ENCODE measurements at places on chromosomes 6 and 20.

- no peak for DNase-seq
Measured at GRCh38 chr6:151917531-151918329, 110.2 kb downstream of the ESR1 start.

DNA sequence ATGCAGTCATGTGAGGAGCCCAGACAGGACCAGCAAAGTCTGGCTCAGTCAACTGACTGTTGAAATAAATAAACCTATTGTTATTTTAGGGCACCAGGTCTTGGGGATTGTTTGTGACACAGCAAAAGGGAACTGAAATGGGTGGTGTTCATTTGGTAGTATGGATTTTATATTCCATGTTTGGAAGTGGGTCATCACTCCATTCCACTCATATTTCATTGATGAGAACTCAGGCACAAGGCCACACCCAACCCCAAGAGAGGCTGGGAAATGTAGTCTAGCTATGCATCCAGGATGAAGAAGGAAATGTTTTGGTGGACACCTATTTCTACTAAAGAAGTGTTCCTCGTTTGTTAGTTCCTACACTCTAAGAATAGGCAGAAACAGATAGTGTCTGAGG is 64.9 kb upstream of the BTBD3 start:
- DNase-seq, result no peak

- no peak for DNase-seq
Measured at GRCh38 chr20:6492271-6493055, 275.0 kb upstream of the BMP2 start.

DNA sequence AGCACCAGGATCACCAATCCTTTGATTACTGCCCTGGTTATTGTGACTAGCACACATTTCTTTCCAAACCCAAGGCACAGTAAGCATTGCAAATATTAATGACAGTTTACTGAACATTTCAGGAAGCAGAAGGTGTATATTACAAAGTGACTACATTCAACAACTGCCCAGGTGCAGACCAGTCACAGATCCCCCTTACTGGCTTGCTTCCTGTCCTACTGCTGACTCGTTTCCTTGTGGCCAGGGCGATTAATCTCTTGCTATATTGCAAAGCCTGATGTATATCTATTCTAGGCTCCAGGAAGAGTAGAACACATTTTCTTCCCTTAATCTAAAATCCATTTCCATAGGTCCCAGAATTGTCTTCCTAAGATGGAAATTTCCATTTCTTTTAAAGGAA is 77.2 kb upstream of the EPHA7 start:
- DNase-seq, result no peak

- no peak for DNase-seq
Measured at GRCh38 chr6:121399966-121400365, 35.5 kb upstream of the GJA1 start.

- no peak for DNase-seq
Measured at GRCh38 chr20:16537025-16537665, 36.1 kb downstream of the KIF16B start.

GRCh38 chr6:88493717-88494116 is 327.6 kb upstream of the CNR1 start:
- DNase-seq, result no peak

DNA sequence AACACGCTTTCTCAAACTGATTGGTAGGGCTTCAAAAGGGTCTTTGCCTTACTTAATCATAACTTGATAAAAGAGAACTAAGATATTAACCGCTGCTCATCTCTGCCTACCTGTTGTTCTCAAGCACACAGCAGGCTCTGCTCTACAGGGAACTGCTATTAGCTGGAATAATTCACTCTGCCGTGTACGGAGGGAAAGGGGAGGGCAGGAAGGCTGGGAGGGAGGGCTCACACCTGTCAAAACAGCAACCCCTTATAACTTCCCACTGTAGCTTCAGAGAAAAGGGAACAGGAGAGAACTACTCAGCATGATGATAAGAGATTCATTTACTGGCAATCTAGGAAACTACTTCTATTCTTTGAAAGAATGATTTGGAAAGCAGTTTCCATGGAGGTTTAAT is 75.1 kb downstream of the ZMYND8 start:
- DNase-seq, result no peak

DNA sequence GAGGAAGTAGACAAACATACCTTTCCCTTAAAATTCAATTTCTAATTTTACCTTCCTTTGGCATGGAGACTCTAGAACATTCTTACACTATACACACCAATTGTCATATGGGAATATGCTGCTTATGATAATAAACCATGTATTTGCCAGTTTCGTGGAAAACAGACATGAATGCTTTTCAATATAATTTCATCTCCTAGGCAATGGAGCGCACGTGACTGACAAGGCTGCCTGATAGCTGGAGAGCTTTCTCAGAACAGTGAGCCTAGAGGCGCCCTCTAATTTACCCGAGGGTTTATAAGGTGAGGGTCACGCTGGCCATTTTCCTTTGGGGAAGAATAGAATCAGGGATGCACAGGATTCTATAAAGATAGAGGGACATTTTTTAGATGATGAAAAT is 56.5 kb downstream of the PRR18 start:
- DNase-seq, result no peak

DNA sequence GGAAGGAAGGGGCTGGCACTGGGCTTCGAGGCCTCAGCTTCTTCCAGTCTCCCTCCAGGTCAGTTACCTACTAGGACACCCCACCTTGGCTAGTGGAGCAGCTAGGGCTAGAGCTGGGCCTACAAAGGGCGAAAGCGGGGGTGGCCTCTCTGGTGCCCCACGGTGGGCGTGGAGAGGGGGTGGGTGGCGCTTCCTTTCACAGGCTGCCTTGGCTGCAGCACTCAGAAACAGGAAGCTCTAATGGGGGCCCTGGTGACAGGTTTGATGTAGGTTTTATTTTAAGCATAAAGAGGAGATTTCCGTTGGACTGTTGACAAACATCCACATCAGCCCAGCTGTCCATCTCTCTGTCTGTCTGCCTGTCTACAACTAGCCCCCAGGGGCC is 13.4 kb downstream of the FAM110A start:
- DNase-seq, result peak; percentile 32

DNA sequence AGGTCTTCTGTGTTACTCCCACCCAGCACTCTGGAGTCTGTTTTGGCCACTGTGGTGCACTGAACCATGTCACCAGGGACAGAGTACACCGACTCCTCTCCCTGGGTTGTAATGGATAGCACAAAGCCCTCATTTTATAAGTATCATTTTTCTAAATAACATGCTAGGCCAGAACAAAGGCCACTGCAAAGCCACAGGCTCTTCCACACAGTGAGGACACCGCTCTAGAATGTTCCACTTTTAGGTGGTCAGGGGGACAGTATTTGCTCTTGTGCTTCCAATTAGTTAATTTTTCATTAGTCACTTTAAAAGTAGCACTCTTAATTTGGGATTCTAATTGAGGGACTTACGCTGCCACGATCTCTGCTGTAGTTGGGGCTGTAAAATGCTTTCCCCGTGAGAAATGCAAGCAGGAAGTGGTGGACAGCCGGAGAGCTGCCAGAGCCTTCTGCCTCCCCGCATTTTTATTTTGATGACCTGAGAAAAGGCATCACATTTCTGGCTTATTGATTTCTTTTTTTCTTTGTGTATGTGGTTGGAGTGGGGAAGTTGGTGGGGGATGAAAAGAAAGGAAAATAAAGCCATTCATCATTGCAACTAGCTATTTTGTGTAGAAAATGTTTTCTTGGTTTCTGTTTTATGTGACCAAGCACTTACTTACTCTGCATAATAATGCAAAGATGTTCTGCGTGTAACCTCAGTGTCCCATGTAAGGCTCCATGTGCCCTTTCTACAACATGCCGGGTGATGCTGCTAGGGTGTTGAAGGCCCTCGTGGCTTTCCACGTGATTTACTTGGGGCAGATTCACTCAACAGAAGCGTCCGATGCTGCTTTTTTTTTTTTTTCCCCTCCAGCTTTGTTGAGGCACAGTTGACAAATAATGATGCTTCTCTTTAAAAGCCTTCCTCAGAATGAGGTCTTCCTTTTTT is 195.9 kb downstream of the SASH1 start:
- DNase-seq, result no peak

DNA sequence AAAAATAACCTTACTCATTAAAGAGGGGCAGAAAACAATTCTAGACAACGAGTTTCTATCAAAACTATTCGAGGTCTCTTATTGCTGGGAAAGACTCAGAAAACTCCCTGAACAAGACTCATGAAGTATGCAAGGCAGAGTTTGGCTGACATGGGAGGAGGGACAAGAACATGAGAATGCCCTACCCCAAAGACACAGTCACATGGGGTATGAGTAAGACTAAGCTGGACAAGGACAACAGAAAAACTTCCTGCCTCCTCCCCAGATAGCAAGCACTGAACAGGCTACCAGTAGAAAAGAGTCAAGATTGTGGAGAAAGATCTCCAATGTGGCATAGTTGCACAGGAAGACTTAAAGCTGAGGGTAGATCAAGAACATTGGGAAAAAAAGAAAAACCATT is 39.7 kb upstream of the PHIP start:
- DNase-seq, result no peak

DNA sequence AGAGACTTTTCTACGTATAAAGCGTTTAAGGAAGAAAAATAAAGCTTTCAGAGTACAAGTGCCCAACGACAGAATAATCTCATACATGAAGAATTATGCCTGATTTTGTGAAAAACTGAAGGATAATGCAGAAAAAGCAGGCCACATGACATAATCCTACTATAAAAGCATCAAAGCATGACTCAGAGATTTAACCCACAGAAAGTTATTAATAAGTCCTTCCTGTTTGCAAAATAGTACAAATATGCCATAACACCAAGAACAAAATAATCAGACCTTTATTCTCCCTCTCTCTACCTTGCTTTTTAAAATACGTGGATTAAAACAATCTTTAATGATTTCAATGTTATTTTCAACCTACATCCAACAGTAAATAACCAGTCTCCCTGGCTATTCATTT is 118.6 kb upstream of the BCLAF1 start:
- no peak for DNase-seq

GRCh38 chr6:7777074-7777473 is 51.2 kb downstream of the BMP6 start:
- DNase-seq, result no peak

GRCh38 chr6:170243791-170244291 is 47.0 kb downstream of the DLL1 start:
- DNase-seq, result no peak

DNA sequence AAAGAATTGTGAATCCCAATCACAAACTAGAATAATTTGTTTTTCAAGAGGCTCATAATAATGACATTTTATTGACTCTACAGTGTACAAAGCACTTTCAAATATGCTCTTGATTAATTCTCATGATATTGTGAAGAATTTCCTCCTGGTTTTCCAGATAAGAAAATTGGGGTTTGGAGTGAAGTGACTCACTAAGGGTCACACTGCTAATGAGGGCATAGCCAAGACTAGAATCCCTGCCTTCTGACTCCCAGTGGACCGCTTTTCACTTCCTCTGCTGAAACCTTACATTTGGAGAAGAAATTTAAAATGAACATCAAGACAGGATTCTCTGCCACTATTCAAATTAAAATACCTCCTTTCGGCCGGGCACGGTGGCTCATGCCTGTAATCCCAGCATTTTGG is 38.3 kb upstream of the LTV1 start:
- no peak for DNase-seq

GRCh38 chr6:141658696-141659095 is 474.0 kb upstream of the GJE1 start:
- DNase-seq, result no peak

DNA sequence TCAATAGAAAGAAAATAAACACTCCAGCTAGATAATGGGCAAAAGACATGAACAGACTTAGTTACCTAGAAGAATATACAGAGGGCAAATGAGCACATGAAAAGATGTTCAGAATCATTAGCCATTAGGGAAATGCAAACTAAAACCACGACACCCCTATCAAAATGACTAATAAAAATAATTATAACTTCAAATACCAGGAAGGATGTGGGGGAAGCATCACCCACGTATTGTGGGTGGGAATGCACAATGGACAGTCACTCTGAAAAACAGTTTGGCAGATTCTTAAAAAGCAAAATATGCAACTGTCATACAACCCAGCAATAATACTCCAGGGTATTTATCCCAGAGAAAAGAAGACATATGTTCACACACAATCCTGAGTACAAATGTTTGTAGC is 92.6 kb downstream of the DLL1 start:
- no peak for DNase-seq

DNA sequence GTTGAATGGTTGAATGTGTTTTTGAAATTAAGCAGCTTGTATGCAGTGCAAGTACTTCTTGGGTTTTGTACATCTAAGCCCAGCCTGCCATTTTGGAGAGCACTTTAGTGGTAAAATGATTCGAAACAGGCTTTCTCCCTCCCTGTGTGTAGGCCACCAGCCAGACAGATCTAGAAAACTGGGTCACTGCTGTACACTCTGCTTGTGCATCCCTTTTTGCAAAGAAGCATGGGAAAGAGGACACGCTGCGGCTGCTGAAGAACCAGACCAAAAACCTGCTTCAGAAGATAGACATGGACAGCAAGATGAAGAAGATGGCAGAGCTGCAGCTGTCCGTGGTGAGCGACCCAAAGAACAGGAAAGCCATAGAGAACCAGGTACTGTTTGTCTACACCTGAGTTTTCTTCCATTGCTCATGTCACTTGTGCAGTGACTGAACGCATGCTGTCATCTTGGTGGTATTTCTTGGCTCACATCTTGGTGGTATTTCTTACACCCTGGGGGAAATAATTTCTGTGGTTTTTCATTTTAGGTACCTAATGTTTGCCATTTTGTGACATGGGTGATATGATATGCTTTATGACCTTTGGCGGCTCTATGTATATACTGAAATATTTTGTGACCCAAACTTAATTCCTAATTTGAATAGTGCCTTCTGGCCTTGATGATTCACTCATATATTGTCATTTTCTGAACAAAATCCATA is 115.7 kb upstream of the CLDN20 start:
- no peak for DNase-seq

- DNase-seq, result no peak
Measured at GRCh38 chr6:39404312-39404711, 81.8 kb upstream of the KCNK16 start.

- no peak for DNase-seq
Measured at GRCh38 chr6:113818578-113818977, 38.6 kb upstream of the MARCKS start.

DNA sequence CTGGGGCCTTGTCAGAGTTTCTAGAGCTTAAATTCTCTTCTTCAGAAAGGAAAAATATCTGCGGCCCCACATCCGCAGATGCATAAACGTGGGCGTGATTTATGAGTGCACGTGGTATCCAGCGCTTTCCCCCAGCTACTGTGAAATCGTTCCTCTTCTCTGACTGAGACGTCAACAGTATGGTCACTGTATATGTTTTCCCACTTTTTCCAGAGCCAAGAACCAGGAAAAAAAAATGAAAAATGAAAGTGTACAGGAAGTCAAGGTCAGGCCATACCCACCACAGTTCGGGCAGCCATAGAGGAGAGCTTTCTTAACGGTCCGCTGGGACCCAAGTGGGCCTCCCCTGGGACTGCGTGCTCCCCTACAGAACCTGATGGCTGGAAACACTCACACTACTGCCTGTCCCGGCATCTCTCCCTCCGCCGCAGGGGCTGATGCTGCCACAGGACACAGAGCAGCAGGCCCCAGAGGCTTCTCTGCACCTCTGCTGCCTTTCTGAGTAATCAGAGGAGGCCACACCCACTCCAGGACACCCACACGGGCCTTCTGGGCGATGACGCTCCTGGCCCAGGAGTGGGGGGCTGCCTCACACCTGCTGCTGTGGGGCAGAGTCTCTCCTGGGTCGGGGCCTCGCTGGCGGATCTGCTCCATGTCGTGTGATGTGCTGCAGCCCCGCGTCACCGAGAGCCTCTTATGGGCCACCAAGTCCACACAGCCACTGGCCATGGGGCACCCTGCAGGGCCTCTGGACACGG is 16.4 kb upstream of the STX16 start:
- no peak for DNase-seq

All from stimulated activated CD4-positive, alpha-beta T cell treated with anti-CD3 and anti-CD28 coated beads, Interleukin-12 subunit alpha, Interleukin-12 subunit beta, amount 100 ng/mL, for 24 hours (primary cell).